Activated CD8-positive, alpha-beta memory T cell treated with anti-CD3 and anti-CD28 coated beads for 1 hour (primary cell): ENCODE measurements at places on chromosomes 7 and 10.

- DNase-seq, result no peak
Measured at GRCh38 chr7:120837599-120837998, 20.3 kb downstream of the TSPAN12 start.

- no peak for DNase-seq
Measured at GRCh38 chr10:124949543-124949942, 7.6 kb downstream of the ZRANB1 start.

GRCh38 chr7:125924037-125924436, 994.4 kb upstream of the POT1 start:
- DNase-seq, result no peak

DNA sequence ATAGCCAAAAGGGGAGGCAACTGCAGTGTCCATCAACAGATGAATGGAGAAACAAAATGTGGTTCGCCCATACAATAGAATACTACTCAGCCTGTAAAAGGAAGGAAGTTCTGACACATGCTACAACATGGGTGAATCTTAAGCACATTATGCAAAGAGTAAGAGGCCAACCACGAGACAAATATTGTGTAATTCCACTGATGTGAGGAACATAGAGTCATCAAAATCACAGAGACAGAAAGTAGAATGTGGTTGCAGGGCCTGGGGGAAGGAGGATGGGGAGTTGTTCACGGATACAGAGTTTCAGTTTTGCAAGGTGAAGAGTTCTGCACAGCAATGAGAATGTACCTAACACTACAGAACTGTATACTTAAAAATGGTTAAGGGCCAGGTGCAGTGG, 13.7 kb upstream of the C10orf71 start:
- no peak for DNase-seq

DNA sequence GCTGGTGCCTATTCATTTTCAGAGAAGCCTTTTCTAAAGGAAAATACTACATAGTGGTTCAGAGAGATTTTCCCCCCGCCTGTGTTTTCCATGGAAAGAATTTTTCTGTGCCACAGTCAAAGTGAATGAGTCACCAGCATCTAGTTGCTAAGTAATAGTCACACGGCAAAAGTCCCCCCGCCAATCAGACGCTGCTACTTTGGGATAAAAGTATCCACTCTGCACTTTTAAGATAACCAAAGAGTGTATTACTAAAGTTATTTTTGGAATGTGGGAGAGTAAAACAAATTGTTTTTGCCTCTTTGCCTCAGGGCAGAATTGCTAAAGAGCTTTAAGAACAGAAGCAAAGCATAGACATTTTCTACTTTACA, 23.5 kb downstream of the ABLIM1 start:
- no peak for DNase-seq

DNA sequence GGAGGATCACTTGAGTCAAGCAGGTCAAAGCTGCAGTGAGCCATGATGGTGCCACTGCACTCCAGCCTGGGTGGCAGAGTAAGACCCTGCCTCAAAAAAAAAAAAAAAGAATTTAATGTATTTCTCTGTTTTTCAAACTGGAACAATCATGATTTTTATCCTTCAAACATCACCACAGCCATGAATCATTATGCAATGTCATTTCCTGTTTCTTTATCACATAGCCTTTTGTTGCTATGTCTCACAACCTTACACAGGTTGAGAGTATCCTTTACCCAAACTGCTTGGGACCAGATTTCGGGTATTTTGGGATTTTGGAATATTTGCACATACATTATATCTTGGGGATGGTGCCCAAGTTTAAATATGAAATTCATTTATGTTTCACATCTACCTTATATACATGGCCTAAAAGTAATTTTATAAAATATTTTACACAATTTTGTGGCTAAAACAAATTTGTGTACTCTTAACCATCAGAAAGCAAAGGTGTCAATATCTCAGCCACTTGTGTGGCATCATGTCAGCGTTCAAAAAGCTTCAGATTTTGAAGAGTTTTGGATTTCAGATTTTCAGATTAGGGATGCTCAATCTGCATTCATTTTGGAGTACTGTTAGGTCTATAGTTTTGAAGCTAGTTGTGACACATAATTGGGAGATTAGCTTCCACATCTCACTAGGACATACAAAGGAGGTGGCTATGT, 8.2 kb downstream of the NT5C3A start:
- no peak for DNase-seq

GRCh38 chr7:38154278-38154677, 23.8 kb upstream of the STARD3NL start:
- no peak for DNase-seq

GRCh38 chr10:30435073-30435422, 1.1 kb downstream of the MAP3K8 start:
- no peak for DNase-seq

DNA sequence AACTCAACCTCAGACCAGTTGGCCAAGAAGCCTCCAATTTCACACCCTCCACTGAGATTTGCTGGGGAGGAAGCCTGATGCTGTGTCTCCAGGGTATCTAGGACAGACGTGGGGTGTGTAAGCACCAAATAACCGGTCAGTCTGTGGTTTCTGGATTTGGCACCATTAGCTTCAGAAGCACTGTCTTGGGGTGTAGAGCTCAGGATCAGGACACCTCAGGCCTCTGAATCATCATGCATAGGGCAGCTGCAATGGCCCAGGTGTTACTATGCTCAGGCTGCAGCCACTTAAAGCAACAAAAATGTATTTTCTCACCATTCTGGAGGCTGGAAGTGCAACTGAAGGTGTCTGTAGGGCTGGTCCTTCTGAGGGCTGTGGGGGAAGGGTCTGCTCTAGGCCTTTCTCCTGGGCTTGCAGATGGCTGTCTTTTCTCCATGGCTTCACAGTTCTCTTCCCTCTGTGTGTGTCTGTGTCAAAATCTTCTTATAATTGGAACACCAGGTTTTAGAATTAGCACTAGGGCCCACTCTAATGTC, 73.4 kb upstream of the SEPHS1 start:
- DNase-seq, result no peak

- DNase-seq, result no peak
Measured at GRCh38 chr10:110221044-110221720, 13.8 kb downstream of the MXI1 start.

GRCh38 chr7:21620054-21620453, 77.2 kb downstream of the DNAH11 start:
- no peak for DNase-seq

- DNase-seq, result no peak
Measured at GRCh38 chr7:70704831-70705346, 427.1 kb upstream of the GALNT17 start.

DNA sequence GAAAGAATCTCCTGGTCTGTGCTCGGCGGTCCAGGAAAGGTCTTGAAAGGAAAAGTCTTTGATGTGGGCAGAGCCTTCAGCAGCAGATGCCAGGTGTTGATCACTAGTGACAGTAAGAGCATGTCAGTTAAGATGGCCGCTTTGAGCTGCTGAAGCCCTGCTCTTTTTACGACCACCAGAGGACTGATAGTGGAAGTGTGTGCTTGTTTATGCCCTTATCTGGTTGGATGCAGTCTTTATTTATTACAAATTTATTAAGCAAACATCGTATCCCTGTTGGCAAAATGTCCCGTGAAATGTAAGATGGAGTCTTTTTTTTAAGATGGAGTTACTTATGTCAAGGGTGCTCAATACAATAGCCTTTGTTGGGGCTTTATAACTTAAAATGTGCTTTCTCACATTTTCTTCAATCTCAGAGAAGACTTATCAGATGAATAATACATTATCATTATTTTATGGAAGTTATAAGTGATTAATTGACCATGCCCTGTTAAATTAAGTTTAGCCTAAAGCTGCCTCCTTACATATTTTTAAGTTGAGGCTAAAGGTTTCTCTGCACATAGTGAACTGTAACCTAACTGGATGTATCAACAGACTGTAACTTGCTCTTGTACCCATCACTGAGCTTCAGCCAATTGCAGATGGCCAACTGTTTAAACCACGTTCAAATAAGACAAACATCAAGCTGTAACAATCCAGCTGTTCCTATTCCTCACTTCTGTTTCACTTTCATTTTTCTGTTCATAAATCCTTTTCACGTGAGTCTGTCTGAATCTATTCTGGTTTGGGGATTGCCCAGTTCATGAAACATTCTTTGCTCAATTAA, 97.4 kb upstream of the PIK3CG start:
- DNase-seq, result no peak

- DNase-seq, result no peak
Measured at GRCh38 chr10:77531441-77532001, 106.1 kb downstream of the KCNMA1 start.

GRCh38 chr10:25831080-25831479, 102.9 kb upstream of the MYO3A start:
- DNase-seq, result no peak

DNA sequence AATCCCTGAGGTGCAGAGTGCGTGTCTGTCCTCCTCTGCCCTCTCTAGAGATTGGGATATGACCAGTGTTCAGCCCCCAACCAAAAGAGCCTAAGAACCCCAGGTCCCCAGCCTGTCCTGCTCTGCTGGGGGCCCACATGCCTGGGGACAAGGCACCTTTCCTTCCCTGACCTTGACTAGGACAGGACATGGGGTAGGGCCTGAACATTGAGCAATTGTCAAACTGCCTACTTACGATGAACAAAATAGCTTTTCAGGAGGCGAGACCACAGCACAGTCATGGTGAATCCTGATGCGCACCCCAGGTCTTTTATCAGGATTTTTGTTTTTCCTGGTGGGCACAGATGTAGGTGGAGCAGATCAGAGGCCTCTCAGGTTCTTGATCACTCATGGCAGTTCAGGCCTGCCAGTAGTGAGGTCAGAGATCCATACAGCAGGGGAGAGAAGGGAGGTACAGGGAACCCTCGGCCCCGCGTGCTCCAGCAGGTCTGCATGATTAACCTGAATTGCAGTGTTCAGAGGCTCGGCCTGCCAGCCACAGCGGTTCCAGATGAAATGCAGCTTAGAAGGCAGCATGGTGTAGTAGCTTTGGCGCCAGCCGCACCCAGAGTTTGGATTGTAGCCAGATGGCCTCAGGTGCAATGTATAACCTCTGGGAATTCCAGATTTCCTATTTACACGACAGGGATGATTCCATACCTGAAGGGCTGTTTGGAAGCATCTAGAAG, 191.3 kb downstream of the CUX1 start:
- DNase-seq, result no peak

- no peak for DNase-seq
Measured at GRCh38 chr7:43164757-43165156, 52.3 kb downstream of the HECW1 start.

DNA sequence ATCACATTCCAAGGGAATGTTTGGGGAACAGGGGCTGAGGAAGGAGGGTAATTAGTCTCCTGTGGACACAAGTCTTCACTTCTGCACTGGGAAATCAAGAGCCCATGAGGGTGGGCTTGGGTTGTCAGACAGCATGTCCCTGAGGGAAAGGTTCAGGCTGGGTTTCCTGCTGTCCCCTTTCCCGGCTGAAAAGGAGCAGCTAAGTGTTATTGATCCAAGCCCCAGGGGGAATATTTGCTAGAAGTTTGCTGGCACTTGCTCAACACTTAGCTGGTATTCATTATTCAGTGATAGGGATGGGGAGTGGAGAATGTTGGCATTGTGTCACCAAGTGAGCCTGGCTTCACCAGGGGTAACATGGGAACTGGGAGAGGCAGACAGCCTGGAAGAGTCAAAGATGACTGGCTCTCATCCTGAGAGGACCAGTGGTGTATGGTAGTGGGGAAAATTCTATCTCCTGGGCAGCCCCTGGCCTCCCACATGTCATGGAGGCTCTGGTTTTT, 344.4 kb upstream of the PODXL start:
- no peak for DNase-seq
